ENCODE measurements at places on chromosomes 13 and 19. TPM values are rescaled to one million over a fixed set of nuclear protein-coding genes. Genes with fewer than 3 reads are reported as not detected.

DNA sequence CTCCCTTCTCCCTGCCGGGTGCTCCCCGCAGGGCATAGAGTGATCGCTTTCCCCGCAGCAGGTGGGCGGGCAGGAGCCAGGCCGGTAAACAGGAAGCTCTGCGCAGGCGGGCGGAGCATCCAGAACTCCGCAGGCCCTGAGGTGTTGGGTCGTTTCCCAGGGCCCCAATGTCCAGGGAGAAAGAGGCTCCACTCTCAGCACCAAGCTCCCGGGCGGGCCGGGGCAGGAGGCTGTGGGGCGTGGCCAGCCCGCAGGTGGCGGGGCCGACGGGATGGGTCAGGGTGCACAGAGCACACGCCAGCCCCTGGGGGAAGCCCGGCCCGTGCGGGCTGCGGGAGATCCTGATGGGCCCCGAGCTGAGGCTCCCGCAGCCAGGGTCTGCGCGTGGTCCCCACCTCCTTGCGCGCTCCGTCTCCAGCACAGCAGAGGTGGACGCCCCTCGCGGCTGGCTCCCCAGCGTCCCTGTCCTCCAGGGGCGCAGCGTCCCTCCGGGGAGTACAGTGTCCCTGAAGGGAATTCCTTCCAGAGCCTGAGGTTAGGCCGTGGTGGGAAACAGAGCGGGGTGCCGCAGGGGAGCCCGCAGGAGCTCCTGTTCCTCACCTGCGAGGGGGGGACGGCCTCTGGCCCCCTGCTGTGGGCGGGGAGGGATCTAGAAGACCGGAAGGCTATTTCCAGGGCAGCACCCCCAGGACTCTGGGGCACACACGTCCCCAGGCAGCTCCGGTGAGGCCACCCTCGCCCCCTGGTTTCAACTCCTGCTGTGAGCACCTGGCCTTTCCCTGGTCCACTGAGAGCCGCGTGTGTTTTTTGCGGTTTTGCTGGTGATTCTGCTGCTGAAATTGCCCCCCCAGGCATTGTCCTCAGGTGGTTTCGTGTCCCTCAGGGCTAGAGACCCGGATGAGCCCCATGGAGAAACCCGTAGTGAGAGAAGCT lies 12.2 kb downstream of the PIP5K1C start:
- H3K4me3 ChIP-seq, result peak overlapping the region; percentile 47
- peak; percentile 65 for DNase-seq
- H3K27me3 ChIP-seq, result no peaks in the 10 kb centered on the region

DNA sequence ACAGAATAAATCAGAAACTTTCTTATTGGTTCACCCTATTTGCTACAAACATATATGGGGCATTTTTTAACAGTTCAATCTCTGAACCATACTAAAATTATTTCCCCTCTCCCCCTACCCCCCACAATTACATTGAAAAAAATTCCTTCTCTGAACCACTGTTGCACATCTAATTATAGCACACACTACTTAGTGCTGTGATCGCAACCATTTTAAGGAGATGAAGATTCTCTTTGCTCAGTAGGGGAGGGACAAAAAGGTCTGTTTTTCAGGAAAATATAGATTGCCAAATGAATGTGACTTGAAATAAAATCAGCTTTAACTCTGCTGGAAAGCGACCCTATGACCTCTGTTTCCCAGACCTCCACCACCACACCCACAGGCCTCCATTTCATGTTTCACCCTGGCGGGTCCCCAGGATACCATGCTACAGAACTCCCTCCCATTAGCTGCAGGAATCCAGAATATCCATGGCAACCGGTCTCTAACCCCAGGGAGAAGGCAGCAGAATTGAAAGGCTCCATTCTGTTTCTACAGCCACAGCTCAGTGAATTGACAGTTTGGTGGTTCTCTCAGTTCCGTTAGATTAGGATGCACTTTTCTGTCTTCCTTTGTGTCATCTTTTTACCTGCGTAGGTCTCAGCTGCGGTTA lies 286.3 kb downstream of the TBC1D4 start:
- DNase-seq, result no peak
- H3K4me3 ChIP-seq, result no peak overlapping the region
- no peak overlapping the region for H3K27ac ChIP-seq
- H3K36me3 ChIP-seq, result no peaks in the 10 kb centered on the region

DNA sequence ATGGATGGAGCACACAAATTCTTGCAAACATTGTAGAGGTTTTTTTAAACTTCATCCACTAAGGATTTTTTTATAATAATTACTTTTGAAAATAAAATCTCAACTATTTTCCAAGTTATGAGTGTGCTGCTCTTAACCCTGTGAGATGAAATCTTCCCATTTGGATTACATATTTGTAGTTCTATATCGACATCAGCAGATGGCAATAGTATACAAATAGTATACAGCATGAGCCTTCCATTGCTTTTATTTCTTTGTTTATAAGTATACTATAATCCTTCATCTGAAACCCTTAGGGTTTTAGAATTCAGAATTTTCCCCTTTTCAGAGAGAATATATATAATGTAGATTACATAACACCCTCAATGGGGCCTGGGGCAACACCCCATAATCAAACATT lies 70.5 kb downstream of the GJA3 start:
- H3K27me3 ChIP-seq, result no peaks in the 10 kb centered on the region
- peaks cover 12% of the 10 kb centered on the region for H3K36me3 ChIP-seq
- H3K4me3 ChIP-seq, result no peak overlapping the region
- H3K27ac ChIP-seq, result no peak overlapping the region

The PGLYRP2 gene
- total RNA-seq, result not detected

GRCh38 chr13:96821381-96821780 lies 172.9 kb downstream of the OXGR1 start:
- H3K4me1 ChIP-seq, result peaks cover 22% of the 10 kb centered on the region
- H3K27ac ChIP-seq, result no peak overlapping the region
- no peak for DNase-seq
- H3K27me3 ChIP-seq, result no peaks in the 10 kb centered on the region

Measured in WTC11 (cell line).